GM10248 (cell line): ENCODE measurements at places on chromosomes 12 and 14.

DNA sequence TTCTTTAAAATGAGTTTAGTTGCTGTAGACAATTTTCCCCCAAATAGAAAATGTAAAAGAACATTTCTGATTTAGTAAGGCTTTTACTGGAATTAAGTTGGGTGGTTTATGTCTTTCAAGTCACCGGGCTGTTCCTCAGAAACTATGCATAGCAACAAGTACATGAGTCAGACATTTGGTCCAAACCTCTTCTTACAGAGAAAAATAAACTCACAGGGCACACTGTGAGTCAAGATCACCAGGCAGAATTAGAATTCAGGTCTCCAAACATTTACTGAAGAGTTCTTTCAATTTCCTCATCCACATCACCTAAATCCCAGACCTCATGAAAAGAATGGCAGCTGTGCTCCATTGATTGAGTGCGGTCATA is 476.1 kb upstream of the SOX5 start:
- no peak for DNase-seq

DNA sequence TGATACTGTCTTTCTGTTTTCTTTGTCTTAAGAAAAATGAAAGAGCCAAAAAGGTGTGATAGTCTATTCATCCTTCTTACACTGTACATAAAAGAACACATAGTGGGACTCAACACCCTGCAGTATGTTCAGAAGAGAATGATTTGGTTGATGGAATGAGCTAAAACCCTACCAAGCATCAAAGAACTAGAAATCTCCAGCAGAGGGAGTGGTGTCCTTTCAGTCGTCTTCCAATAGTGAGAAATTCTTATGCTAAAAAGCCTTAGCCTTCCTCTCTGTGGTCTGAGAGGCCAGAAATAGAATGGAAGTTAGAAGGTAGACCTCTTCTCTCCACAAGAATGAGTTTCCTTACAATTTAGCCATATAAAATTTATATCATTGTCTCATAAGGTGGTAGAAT is 393.4 kb upstream of the SEL1L start:
- DNase-seq = no peak

GRCh38 chr14:66074537-66074936 is 411.6 kb upstream of the CCDC196 start:
- DNase-seq = no peak

GRCh38 chr14:28088125-28088524 is 678.5 kb upstream of the FOXG1 start:
- DNase-seq = no peak

- DNase-seq = no peak
Observed at GRCh38 chr14:22039938-22040780, 366.5 kb upstream of the OR4E1 start.

GRCh38 chr14:30656190-30656632 is 34.1 kb downstream of the SCFD1 start:
- DNase-seq = peak; percentile 14

- no peak for DNase-seq
Observed at GRCh38 chr12:93632383-93632782, 44.8 kb upstream of the CRADD start.

DNA sequence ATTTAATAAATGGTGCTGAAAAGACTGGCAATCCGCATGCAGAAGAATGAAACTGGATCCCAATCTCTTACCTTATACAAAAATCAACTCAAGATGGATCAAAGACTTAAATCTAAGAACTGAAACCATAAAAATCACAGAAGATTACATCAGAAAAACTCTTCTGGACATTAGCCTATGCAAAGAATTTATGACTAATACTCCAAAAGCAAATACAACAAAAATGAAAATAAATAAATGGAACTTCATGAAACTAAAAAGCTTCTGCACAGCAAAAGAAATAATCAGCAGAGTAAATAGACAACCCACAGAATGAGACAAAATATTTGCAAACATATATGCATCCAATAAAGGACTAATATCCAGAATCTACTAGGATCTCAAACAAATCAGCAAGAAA is 14.3 kb upstream of the CLEC1A start:
- no peak for DNase-seq

- no peak for DNase-seq
Observed at GRCh38 chr12:88310666-88311065, 168.6 kb downstream of the TMTC3 start.

GRCh38 chr12:132116709-132117557 is 27.2 kb downstream of the DDX51 start:
- no peak for DNase-seq

DNA sequence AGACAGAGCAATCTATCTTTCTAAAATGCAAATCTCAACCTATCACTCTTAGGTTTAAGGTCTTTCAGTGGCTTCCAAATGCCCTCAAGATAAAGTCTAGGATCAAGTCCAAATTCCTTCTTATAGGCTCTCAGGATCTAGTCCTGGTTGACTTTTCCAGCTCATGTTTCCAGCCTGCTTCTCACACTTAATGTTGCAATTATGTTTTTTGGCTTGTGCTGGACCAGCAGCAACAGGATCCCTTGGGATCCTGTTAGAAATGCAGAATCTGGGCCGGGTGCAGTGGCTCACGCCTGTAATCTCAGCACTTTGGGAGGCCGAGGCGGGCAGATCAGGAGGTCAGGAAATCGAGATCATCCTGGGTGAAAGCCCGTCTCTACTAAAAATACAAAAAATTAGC is 10.6 kb downstream of the GPR33 start:
- DNase-seq = no peak
